Central memory CD8-positive, alpha-beta T cell (primary cell): ENCODE measurements at places on chromosomes 16 and 17.

DNA sequence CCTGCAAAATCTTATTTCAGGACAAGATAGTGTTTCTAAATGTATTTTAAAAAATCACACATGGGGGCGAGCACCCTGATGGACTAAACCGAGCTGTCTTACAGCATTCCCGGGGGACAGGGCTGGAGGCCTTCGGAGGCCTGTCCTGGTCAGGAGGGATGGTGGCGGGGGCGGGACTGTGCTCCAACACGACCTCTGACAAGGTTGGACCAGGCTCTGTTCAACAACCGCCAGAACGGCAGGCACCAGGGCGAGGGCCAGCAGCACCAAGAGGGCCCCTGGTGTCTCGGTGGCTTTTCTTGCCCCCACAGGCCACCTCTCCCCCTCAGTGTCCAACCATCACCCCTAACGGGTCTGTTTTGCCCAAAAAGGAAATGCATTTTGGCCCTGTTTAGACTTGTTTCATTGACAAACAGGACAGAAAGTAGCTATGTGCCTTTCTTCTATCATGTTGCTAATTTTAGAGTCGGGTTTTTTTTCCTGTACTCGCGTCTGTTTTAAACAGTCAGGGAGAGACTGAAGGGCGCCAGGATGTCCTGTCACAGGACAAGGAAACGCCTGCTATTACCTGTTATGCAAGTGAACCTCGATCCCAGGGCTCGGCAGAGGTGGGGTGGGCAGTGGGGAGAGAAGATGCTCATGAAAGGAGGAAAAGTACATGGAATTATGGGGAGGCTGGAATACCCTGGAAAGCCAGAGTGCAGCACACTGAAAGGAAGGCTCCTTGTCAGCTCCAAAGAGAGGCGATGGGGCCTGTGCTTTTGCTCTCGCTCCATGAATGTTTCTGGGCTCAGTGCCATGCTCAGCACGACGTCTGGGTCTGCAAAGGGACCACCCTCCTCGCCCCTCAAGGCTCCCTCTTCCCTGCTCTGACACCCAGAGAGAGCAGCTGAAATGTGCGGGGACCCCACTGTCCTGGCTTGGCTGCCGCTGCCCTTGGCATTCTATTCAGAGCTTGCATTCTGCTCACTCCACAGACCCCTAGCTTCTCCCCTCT lies 11.9 kb downstream of the TMEM204 start:
- no peak for DNase-seq

- DNase-seq = no peak
Observed at GRCh38 chr17:82948081-82948511, 108.3 kb upstream of the ZNF750 start.

- no peak for DNase-seq
Observed at GRCh38 chr17:38667099-38667786, 7.5 kb downstream of the EPOP start.

DNA sequence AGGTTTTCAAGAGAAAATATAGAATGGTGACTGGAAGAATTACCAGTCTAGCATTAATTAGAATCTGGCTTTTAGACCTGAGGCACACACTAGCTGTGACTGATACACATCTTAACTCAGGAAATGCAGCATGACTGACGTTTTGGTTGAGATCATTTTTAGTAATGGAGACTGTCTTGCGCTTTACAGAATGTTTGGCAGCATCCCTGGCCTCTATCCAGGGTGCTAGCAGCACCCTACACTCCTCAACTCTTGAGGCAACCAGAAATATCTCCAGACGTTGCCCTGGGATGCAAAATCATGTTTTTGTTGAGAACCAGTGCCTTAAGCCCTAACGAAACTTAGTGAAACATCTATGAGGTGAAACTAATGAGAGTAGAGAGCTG lies 109.0 kb downstream of the HS3ST3A1 start:
- DNase-seq = no peak

DNA sequence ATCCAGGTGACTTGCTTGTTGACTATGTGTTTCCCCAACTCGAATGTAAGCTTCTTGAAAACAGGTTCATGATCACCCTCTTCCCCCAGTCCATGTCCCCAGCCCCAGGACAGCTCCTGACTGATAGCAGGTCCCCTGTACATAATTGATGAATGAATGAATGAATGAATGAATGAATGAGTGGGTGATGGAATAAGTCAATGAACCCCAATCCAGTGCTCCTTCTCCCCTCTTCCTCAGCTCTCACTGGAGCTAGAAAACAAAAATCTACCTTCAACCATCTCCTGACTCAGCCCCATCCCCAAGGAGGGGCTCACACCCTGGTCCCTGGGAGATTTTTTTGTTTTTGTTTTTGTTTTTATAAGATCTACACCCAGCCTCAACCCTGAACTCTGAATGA lies 16.2 kb upstream of the TVP23A start:
- no peak for DNase-seq

DNA sequence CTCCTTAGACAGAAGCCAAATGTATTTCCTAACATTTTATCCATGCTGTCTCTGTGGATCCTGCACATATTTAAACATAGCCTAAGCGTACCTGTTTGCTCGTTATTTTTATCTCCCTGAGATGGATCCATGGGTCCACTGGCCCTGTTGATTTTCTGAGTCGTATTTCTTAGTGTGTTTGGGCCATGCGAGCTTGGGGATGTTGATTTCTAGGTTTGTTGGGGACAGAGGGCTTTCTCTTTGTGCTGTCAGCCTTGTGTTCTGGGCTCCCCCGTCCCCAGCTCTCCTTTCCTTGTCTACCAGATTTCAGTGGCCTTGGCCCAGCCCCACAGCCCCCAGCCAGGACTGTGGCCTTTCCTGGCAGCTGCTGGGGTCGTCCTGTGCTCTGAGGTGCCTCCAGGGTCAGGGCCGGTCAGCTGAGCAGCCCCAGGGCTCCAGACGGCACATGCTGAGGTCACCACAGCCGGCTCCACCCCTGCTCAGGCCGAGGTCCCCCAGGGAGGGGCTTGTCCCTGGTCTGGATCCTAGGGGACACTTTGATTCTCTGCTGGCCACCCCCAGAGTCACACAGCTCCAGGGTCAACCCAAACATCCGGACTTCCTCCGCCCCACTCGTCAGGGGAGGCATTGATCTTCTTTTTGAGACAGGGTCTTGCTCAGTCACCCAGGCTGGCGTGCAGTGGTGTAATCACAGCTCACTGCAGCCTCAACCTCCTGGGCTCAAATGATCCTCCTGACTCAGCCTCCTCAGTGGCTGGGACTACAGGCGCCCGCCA lies 4.4 kb downstream of the SSTR5 start:
- no peak for DNase-seq

DNA sequence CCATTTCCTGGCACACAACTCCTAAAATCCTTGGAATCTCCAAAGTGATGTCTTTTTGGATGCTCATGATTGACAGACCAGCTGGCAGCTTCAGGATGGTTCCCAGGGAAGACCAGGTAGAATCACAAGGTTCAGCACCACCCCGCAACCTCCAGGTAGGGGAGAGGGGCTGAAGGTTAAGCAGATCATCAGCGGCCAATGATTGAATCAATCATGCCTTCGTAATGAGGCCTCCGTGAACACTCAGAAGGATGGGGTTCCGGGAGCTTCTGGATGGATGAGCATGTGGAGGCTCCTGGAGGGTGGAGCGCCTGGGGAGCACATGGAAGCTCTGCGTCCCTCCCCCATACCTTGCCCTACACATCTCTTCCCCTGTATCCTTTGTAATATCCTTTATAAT lies 185.9 kb downstream of the SEC14L1 start:
- no peak for DNase-seq

DNA sequence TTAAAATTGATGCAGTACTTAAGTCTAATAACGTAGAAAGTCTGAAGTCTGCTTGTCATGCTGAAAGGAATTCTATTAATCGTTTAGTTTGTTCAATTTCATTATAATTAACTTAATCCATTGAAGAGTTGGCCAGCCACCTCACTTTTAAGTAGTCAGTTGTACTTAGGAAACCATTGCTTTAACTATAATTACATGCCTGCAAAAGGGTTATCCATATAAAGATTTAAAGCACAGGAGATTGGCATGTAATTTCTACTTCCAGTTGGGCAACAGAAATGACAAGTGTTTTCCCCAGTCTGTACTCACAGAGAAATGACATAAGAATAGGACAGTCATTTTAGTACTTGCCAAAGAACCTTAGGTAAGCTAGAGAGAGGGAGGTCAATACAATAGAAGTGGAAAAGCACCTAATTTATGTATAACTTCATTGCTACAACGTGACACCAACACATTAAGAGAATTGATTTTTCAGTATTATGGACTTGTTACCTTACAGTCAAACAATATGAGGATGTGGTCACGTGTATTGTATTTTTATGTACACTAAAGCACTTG lies 3.7 kb upstream of the USP32 start:
- no peak for DNase-seq

GRCh38 chr16:86844695-86845094 lies 266.3 kb downstream of the FOXL1 start:
- no peak for DNase-seq

- DNase-seq = no peak
Observed at GRCh38 chr17:8420041-8420934, 15.4 kb upstream of the NDEL1 start.

DNA sequence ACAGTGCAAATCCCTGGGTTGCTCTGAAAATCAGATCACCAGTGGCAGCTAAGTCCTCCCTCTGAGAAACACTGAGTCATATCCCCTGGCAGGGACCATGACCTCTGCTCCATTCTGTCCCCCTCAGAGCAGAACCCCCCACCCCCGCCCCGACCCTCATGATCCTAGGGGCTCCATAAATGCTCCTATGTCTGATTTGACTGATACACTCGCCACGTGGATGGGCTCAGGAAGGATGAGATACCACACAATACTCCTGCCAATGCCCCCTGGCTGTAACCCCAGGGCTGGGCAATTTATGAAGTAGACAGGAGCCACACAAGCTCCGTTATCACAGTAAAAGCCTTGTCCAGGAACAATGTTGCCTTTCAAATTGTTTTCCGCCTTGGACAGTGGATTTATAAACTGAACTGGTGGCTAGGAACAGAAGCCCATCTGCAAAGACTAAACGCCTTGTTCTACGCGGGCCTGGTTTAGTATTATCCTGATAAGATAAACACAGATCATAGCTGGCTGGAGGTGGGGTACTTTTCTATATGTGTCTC lies 394.8 kb downstream of the SLC39A11 start:
- no peak for DNase-seq

GRCh38 chr16:1538804-1539520 lies 5.5 kb downstream of the TMEM204 start:
- DNase-seq = no peak

GRCh38 chr17:835263-835662 lies 53.1 kb downstream of the MRM3 start:
- no peak for DNase-seq

DNA sequence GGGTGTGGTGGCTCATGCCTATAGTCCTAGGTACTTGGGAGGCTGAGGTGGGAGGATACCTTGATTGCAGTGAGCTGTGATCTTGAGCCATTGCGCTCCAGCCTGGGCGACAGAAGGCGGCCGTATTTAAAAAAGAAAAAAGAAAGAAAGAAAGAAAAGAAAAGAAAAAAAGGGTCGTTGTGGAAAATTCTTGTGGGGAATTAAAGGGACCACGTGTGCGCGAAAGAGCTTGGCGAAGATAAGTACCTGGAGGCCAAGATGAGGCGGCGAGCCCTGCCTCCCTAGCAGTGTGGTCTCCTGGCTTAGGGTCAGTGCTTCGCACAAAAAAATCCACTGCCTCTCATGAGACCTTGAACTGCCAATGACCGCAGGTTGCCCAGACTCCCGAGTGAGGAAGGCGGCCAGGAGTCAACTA lies 728 bp upstream of the NMT1 start:
- no peak for DNase-seq

DNA sequence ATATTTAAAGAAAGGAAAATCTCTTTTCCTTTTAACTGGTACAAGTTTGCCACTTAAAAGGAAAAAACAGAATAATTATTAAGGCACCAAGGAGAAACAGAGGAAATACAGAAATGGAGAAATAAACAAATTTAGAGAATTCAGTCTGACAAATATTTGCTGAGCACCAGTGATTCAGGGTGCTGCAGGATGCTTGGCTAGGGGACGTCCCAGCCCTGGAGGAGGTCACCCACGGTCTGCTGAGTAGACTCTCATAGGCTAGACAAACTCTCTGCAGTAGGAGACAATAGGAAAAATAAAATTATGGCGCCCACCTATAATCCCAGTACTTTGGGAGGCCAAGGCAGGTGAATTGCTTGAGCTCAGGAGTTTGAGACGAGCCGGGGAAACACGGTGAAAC lies 15.9 kb downstream of the C1QTNF1 start:
- no peak for DNase-seq

- DNase-seq = no peak
Observed at GRCh38 chr17:5629128-5629527, 44.8 kb upstream of the NLRP1 start.

GRCh38 chr17:81390873-81391255 lies 4.4 kb upstream of the BAHCC1 start:
- DNase-seq = no peak

GRCh38 chr17:32827227-32827626 lies 49.7 kb downstream of the MYO1D start:
- no peak for DNase-seq

DNA sequence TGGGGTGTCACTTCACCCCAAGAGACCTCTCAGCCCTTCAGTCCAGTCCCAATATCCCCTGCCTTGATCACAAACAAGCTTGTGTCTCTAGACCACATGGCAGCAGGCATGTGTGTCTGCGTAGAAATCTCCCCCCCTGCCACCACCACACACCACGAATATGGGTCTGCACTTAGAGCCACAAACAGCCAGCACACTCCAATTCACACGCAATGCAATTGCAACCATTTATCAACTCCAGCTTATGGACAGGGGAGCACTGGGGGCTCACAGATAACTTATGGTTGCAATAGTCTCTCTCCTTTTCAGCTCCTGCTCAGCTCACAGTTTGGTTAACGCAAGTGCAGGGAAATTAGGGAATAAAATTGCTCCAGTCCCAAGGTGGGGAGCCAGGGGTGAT lies 2.6 kb downstream of the HOXB9 start:
- DNase-seq = no peak

DNA sequence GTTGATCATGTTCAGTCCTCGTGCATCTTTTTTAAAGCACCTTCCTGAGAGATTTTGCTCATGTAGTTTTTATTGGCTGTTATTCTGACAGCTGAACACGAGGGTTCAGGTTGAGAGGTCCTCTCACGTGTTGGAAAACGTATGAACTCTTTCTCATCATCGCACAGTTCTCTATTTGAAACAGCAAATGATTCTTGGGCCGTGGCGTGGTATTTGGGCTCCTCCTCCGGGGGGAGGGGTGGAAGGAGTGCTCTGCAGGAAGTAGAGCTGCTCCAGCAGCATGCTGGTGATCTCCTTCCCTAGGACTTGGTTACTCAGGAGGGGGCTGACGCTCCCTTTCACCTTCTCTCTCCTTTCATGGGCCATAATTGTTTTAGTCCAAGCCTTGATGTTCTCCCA lies 70.4 kb downstream of the KSR1 start:
- DNase-seq = no peak

DNA sequence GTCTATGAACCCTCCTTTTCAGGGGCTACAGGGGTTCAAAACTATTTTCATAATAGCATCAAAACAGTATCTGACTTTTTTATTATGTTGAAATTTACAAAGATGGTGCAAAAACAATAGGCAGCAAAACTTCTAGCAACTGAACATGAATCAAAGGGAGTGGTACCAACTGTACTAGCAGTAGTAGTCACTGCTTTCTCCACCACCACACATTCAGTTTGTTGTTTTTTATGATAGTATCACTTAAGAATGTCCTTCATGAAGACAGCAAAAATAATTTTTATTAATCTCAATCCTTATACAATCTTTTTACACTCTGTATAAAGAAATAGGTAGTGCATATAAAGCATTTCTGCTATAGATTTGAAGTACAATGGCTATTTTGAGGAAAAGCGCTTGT lies 47.6 kb downstream of the MED13 start:
- no peak for DNase-seq
